ENCODE measurements at places on chromosomes 4 and X.

DNA sequence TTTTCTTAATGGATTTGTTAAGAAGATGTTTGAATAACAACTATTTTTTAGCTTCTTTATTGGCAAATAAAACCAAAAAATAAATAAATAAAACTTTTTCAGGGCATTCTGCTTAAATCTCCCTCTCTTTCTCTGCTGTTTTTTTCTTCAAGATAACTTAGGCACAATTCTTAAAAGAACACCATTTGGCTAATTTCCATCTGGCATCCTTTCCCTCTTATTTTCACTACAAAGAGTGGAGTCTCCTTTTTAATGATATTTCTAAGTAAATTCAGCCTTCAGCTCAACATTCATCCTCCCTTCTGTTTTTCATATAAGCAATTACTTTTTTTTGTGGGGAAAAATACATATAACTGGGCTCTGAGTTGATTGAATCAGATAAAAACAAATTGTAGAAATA lies 88.1 kb downstream of the PCDH7 start:
- no peak for DNase-seq

DNA sequence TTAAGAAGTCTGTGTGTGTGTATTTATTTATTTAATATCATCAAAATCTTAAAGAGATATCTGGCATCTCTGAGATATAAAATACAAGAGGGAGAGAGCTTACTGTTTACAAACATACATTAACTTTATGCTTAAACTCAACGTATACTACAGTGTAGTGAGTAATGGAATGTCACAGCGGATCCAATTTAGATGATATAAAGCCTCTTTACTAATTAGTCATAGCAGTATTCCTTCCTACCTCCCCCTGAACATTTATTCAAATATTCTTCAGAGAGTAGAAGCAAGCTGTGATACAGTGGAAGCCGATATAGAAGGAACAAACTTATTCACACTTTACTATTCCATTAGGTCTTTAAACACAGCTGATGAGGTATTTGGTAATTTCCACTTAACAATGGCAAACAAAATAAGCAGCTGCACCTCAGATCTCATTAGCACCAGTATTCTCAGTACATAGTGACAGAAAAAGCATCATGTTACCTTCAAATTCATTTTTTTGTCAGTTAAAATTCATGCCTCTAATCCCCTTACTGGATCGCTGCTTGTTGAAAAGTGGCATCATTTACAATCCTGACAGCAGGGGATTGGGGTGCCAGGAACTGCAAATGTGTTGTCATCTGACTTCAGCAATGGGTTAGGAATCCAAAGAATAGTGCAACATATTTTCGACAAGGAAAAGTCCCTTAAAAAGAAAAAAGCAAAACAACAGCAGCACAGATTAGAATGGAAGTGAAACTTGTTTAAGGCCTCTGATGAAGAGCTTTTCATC lies 658.7 kb upstream of the EPHA5 start:
- no peak for DNase-seq

- DNase-seq: no peak
Measured at GRCh38 chr4:120431180-120431579, 364.5 kb upstream of the MAD2L1 start.

- DNase-seq: no peak
Measured at GRCh38 chrX:11525685-11526084, 140.0 kb downstream of the ARHGAP6 start.

All from anterior cingulate cortex (tissue), 58 donors.